ENCODE measurements at places on chromosomes 16 and 17. TPM values are rescaled to one million over a fixed set of nuclear protein-coding genes. Genes with fewer than 3 reads are reported as not detected.
A peak's percentile ranks its signal among the peaks of the same experiment; 100 is the strongest.

DNA sequence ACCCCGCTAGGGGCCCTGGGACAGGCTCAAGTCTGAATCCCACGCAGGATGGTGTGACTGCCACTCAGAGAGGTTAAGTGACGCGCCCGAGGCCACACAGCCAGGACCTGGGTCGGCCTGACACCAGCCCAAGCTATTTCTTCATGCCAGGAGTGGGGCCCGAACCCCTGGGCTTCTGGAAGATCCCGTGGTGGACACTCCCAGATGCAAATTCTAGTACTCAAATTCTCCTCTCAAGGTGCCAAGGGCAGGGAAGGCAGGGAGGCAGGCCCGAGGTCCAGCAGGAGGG is 5.2 kb downstream of the IL17C start:
- no peak overlapping the region for H3K27ac ChIP-seq
- H3K27me3 ChIP-seq: peaks cover 5% of the 10 kb centered on the region
- no peak overlapping the region for H3K4me3 ChIP-seq
- peaks cover 25% of the 10 kb centered on the region for H3K36me3 ChIP-seq
- no peak for ATAC-seq
- peaks cover 4% of the 10 kb centered on the region for H3K4me1 ChIP-seq

GRCh38 chr17:14078027-14078426 is 8.7 kb downstream of the COX10 start:
- peak overlapping the region; percentile 22 for H3K27ac ChIP-seq
- H3K4me1 ChIP-seq: peaks cover 17% of the 10 kb centered on the region
- ATAC-seq: peak; percentile 73
- H3K27me3 ChIP-seq: no peaks in the 10 kb centered on the region
- peaks cover 89% of the 10 kb centered on the region for H3K36me3 ChIP-seq
- H3K4me3 ChIP-seq: no peak overlapping the region

GRCh38 chr17:1420981-1421380 is 21.0 kb upstream of the YWHAE start:
- no peak overlapping the region for H3K4me3 ChIP-seq
- no peak overlapping the region for H3K27ac ChIP-seq
- no peak for ATAC-seq
- no peaks in the 10 kb centered on the region for H3K27me3 ChIP-seq

GRCh38 chr17:33500151-33500550 is 207.1 kb upstream of the ASIC2 start:
- H3K36me3 ChIP-seq: no peaks in the 10 kb centered on the region
- H3K4me3 ChIP-seq: no peak overlapping the region
- ATAC-seq: no peak
- H3K4me1 ChIP-seq: no peaks in the 10 kb centered on the region
- H3K27me3 ChIP-seq: peaks cover 24% of the 10 kb centered on the region

DNA sequence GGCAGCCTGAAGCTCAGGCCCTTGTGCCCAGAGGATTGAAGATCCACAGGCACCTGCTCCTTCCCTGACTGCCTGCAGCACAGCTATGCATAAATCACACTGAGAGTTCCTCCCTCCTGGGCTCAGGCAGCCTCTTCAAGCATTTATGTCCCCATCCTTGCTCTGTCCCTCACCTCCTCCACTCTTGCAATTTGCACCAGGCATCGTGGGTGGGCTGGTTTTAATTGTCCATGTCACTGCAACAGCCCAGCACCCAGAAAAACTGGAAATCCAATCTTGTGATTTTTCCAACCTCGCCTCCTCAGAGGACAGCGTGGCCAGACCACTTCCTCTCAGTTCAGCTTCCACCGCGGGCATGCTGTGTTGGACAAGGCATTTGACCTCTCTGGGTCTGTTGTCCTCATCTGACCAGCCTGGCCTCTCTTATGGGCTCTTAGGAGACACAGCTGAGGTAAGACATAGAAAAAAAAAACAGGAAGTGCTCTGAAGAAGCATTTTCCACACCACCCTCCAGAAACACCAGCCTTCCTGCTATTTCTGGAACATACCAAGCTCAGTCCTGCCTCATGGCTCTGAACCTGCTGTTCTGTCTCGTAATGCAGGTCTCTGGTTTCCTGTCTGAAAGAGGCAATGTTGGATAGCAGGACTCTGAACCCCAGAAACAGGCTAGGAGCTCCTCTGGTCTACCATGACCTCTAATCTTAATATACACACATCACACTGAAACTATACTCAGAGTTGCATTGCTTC is 8.3 kb downstream of the TMEM114 start:
- H3K27me3 ChIP-seq: peaks cover 27% of the 10 kb centered on the region
- ATAC-seq: no peak
- no peak overlapping the region for H3K4me3 ChIP-seq

TM4SF5 gene
- not detected for total RNA-seq

PIPOX gene
- total RNA-seq: 5.6 TPM

SMIM36 gene
- total RNA-seq: not detected

DGKE gene
- total RNA-seq: 44.1 TPM

Measured in activated T-helper 17 cell treated with anti-CD3 and anti-CD28 coated beads, Interleukin-2, amount 50 U/mL, for 72 hours (primary cell).